ENCODE measurements at places on chromosomes 5 and 9. TPM values are rescaled to one million over a fixed set of nuclear protein-coding genes. Genes with fewer than 3 reads are reported as not detected.

The IL9 gene
- total RNA-seq, result not detected

The INSL4 gene
- total RNA-seq, result not detected

The PTGS1 gene
- 2.7 TPM for total RNA-seq

The RAB3C gene
- total RNA-seq, result 0.13 TPM

The SLC46A2 gene
- total RNA-seq, result 0.04 TPM

The TAF11L10 gene
- total RNA-seq, result not detected

The FBLL1 gene
- 0.62 TPM for total RNA-seq

The PLAC8L1 gene
- total RNA-seq, result 0.18 TPM

The CFAP157 gene
- not detected for total RNA-seq

The ZNF300 gene
- 11.0 TPM for total RNA-seq

The ZDHHC21 gene
- 11.1 TPM for total RNA-seq

The LYRM7 gene
- 10.3 TPM for total RNA-seq

The CARD6 gene
- total RNA-seq, result 2.2 TPM

GRCh38 chr5:154646745-154647113 is 108.4 kb upstream of the LARP1 start:
- H3K27me3 ChIP-seq, result peaks cover 18% of the 10 kb centered on the region
- peaks cover 7% of the 10 kb centered on the region for H3K4me1 ChIP-seq
- H3K36me3 ChIP-seq, result no peaks in the 10 kb centered on the region
- no peak overlapping the region for H3K4me3 ChIP-seq
- DNase-seq, result no peak

GRCh38 chr9:99352826-99353225 is 130.7 kb downstream of the SEC61B start:
- peak; percentile 73 for DNase-seq
- H3K36me3 ChIP-seq, result no peaks in the 10 kb centered on the region
- peak overlapping the region; percentile 32 for H3K27ac ChIP-seq
- peaks cover 38% of the 10 kb centered on the region for H3K4me1 ChIP-seq
- no peak overlapping the region for H3K4me3 ChIP-seq
- H3K27me3 ChIP-seq, result no peaks in the 10 kb centered on the region

- H3K4me3 ChIP-seq, result no peak overlapping the region
- peaks cover 3% of the 10 kb centered on the region for H3K4me1 ChIP-seq
- no peak overlapping the region for H3K27ac ChIP-seq
- H3K27me3 ChIP-seq, result no peaks in the 10 kb centered on the region
- DNase-seq, result peak; percentile 55
Measured at GRCh38 chr5:67530609-67531255, 334.1 kb upstream of the CD180 start.

DNA sequence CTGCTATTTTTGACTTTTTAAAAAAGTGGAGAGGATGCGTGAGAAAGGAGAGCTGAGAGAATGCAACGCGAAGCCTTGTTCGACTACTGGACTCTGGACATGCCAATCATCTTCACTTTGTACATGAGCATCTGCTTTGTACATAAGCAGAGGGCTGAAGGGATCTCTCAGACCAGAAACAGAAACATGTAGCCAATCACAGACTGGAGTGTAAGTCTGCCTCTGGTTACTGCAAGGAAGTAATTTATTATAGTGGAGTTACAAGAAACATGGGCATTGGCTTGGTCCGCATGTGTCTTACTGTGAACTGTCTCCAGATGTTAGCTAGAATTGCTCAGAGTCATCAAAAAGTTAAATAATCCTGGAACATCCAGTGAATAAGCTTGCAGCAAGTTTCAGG is 190.0 kb upstream of the GRAMD2B start:
- no peaks in the 10 kb centered on the region for H3K27me3 ChIP-seq
- DNase-seq, result peak; percentile 20
- no peaks in the 10 kb centered on the region for H3K36me3 ChIP-seq
- H3K4me1 ChIP-seq, result no peaks in the 10 kb centered on the region
- H3K4me3 ChIP-seq, result no peak overlapping the region
- H3K27ac ChIP-seq, result no peak overlapping the region

DNA sequence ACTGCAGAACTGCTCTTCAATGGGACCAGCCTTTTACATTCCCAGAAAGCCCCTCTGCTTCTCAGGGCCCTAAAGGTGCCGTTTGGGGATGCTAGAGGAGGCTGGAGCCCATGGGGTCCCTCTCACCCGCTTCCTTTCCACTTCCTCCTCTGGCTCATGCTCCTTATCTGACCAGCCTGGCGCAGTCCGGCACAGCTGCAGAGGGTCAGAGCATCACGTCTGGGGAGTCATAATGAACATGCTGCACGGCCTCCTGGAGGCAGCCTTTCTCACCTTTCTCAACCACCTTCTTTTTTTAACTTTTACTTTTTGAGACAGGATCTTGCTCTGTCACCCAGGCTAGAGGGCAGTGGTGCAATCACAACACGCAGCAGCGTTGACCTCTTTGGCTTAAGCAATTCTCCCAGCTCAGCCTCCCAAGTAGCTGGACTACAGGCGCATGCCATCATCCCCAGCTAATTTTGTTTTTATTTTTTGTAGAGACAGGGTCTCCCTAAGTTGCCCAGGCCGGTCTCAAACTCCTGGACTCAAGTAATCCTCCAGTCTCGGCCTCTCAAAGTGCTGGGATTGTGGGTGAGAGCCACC is 15.1 kb upstream of the TCF7 start:
- no peak overlapping the region for H3K27ac ChIP-seq
- no peak overlapping the region for H3K4me3 ChIP-seq
- H3K4me1 ChIP-seq, result peaks cover 31% of the 10 kb centered on the region
- H3K27me3 ChIP-seq, result peaks cover 2% of the 10 kb centered on the region

GRCh38 chr9:137918331-137919094 is 40.9 kb downstream of the CACNA1B start:
- peak; percentile 54 for DNase-seq
- H3K27me3 ChIP-seq, result no peaks in the 10 kb centered on the region
- no peak overlapping the region for H3K4me3 ChIP-seq
- H3K36me3 ChIP-seq, result no peaks in the 10 kb centered on the region
- H3K27ac ChIP-seq, result peak overlapping the region; percentile 20

- H3K36me3 ChIP-seq, result no peaks in the 10 kb centered on the region
- H3K27me3 ChIP-seq, result no peaks in the 10 kb centered on the region
- no peak overlapping the region for H3K4me3 ChIP-seq
- H3K4me1 ChIP-seq, result no peaks in the 10 kb centered on the region
- H3K27ac ChIP-seq, result no peak overlapping the region
Measured at GRCh38 chr5:153480401-153480800, 10.1 kb upstream of the GRIA1 start.

DNA sequence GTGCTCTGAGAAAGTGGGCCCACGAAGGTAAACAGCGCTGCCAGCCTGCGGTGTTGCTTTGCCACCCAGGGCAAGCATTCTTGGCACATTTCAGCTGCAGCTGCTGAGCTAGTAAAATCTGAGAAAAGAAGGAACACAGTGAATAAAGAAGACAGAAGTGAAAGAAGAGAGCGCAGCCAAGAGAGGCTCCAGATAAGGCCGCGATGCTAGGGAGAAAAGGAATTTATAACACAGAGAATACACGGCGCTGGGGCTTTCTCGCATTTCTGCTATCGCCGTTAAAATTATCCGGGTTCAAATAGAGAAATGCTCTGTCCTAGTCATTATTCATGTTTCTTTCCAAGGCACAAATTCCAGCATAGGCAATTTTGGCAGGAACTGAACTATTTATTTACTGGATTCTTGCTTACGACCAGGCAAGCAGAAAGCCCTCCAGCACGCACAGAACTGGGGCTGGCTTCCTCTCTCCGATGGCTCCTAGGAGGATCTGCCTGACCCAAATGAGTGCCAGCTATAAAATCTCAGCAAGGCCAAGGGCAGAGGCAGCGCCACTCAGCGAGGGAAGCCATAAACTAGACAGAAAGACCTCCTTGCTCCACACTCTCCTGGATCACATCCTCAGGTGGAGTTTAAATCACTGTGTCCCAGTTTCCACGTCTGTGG is 111.2 kb downstream of the ATPSCKMT start:
- peaks cover 25% of the 10 kb centered on the region for H3K4me1 ChIP-seq
- peak overlapping the region; percentile 70 for H3K27ac ChIP-seq
- H3K36me3 ChIP-seq, result no peaks in the 10 kb centered on the region
- peak overlapping the region; percentile 4 for H3K4me3 ChIP-seq
- peak; percentile 76 for DNase-seq

DNA sequence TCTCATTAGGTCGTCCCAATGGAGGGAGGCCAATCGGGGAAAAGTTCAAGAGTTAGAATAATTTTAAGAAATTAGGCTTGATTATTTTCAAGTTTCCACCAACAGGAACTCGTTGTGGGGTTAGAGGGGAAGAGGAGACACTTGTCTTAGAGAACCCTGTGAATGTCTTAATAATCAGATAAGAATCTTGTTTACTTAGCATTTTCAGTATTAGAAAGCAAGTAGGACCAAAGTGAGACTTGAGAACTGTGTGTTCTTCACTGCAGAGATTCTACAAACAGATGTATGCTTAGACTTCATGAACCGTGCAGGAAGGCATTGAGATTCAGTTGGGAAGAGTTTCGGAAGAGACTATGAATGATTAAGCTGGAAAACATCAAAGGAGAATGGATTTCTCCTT is 69.0 kb upstream of the HMHB1 start:
- H3K4me3 ChIP-seq, result no peak overlapping the region
- no peaks in the 10 kb centered on the region for H3K36me3 ChIP-seq
- no peaks in the 10 kb centered on the region for H3K4me1 ChIP-seq
- H3K27me3 ChIP-seq, result no peaks in the 10 kb centered on the region

DNA sequence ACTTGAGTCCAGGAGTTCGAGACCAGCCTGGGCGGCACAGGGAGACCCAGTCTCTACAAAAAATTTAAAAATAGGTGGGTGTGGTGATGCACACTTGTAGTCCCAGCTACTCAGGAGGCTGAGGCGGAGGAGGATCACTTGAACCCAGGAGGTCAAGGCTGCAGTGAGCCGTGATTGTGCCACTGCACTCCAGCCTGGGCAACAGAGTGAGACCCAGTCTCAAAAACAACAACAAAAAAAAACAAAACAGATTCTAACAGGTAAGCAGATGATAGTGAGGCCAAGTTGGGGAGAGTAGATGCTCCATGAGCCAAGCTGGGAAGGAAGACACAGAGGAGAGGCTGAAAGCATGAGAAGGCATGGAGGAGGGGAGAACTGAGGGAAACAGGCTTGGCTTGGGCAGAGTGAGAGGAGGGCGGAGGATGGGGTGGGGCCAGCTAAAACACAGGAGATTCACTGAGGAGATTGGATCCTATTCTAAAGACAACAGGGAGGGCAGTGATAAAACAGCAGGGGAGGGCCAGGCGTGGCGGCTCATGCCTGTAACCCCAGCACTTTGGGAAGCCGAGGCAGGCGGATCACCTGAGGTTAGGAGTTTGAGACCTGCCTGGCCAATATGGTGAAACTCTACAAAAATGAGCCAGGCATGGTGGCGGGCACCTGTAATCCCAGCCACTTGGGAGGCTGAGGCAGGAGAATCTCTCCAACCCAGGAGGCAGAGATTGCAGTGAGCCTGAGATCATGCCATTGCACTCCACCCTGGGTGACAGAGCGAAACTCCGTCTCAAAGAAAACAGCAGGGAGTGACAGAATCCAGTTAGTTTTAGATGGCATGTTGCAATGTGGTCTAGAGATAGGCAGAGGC is 8.4 kb downstream of the RPS14 start:
- peaks cover 10% of the 10 kb centered on the region for H3K4me1 ChIP-seq
- H3K36me3 ChIP-seq, result peaks cover 35% of the 10 kb centered on the region
- DNase-seq, result no peak
- H3K4me3 ChIP-seq, result no peak overlapping the region
- no peaks in the 10 kb centered on the region for H3K27me3 ChIP-seq

- no peak overlapping the region for H3K4me3 ChIP-seq
- H3K27ac ChIP-seq, result no peak overlapping the region
- peaks cover 19% of the 10 kb centered on the region for H3K4me1 ChIP-seq
- no peaks in the 10 kb centered on the region for H3K36me3 ChIP-seq
- no peaks in the 10 kb centered on the region for H3K27me3 ChIP-seq
- DNase-seq, result no peak
Measured at GRCh38 chr5:142823126-142823525, 52.9 kb downstream of the ARHGAP26 start.

- H3K27me3 ChIP-seq, result no peaks in the 10 kb centered on the region
- H3K4me3 ChIP-seq, result peak overlapping the region; percentile 70
- peak; percentile 25 for DNase-seq
Measured at GRCh38 chr9:120713257-120714087, 798 bp downstream of the MEGF9 start.

GRCh38 chr5:125275725-125276090 is 529.3 kb upstream of the ZNF608 start:
- no peaks in the 10 kb centered on the region for H3K36me3 ChIP-seq
- no peak overlapping the region for H3K4me3 ChIP-seq
- no peak overlapping the region for H3K27ac ChIP-seq
- no peaks in the 10 kb centered on the region for H3K27me3 ChIP-seq

DNA sequence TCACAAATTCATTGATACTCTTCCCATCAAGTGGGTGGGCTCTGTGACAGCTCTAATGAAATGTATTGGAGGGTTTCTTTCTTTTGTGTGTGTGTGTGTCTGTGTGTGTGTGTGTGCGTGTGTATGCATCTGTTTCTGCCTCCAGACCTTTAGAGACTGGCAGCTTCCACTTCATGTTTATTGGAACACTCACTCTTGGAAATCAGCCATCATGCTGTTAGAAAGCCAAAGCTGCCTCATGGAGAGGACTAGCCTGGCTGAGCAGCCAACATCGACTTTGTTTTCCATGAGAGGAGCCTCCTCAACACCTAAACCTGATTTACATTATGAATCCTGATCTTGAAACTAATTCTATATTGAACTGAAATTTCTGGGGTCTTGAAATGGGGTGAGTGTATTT is 128.5 kb upstream of the FAM174A start:
- no peaks in the 10 kb centered on the region for H3K36me3 ChIP-seq
- DNase-seq, result peak; percentile 58
- H3K27me3 ChIP-seq, result no peaks in the 10 kb centered on the region
- H3K4me1 ChIP-seq, result no peaks in the 10 kb centered on the region

- no peaks in the 10 kb centered on the region for H3K4me1 ChIP-seq
- no peak overlapping the region for H3K4me3 ChIP-seq
- H3K27me3 ChIP-seq, result no peaks in the 10 kb centered on the region
- DNase-seq, result no peak
- H3K36me3 ChIP-seq, result no peaks in the 10 kb centered on the region
- H3K27ac ChIP-seq, result no peak overlapping the region
Measured at GRCh38 chr5:76379316-76379715, 23.8 kb upstream of the IQGAP2 start.

GRCh38 chr5:61280205-61280604 is 51.9 kb upstream of the ZSWIM6 start:
- no peaks in the 10 kb centered on the region for H3K27me3 ChIP-seq
- H3K4me3 ChIP-seq, result no peak overlapping the region
- H3K4me1 ChIP-seq, result peaks cover 4% of the 10 kb centered on the region
- DNase-seq, result peak; percentile 57
- no peaks in the 10 kb centered on the region for H3K36me3 ChIP-seq
- H3K27ac ChIP-seq, result no peak overlapping the region

GRCh38 chr9:122785269-122785668 is 3.5 kb upstream of the OR5C1 start:
- H3K4me3 ChIP-seq, result no peak overlapping the region
- no peak overlapping the region for H3K27ac ChIP-seq
- H3K27me3 ChIP-seq, result no peaks in the 10 kb centered on the region

DNA sequence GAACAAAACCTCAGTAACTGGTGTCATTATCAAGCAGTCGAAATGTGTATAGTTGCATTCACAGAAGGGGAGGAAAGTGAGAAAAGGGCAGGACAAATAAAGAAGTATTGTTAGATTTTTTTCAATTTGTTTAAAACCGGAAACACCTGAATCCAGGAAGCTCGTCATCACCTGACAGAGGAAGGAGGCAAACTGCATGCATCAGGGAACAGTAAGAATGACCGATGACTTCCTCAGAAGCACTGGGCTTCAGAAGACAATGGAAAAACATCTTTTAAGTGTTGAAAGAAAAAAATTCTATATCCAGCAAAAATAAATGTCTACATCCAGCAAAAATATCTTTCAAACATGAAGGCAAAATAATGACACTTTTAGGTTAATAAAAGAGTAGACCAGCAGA is 29.5 kb downstream of the PLEKHG4B start:
- H3K4me3 ChIP-seq, result no peak overlapping the region
- H3K4me1 ChIP-seq, result no peaks in the 10 kb centered on the region
- no peaks in the 10 kb centered on the region for H3K36me3 ChIP-seq
- no peak overlapping the region for H3K27ac ChIP-seq

Measured in muscle of leg (tissue), 16 donors.